Large intestine (tissue), 12 donors: ENCODE measurements at places on chromosomes 13 and 19.

DNA sequence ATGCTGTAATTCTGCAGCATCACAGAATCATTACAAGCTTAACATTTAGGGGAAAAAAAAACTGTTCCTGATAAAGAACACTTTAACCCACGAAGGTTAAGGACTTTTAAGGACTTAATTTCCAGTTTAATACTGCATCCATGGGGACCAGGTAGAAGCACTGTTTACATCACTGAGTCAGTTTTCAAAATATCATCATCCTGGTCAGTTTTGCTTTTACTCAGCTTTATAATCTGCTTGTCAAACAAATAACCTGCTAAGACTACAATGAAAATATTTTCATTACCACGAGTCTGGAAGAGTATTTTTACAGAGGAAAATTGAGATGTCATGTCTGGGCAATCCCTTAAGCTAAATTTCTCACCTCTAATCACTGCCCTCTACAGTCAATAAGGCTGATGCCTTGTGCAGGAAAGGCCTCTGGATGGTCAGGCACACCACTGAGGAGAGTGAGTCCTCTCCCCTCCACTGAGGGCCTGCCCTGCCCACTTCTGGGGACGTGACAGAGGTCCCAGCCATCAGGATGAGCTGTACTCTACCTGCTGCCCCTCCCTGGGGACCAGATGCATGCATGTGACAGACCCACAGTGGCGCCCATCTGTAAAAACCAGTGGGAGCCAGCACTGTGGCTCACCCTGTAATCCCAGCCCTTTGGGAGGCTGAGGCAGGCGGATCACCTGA is 31.0 kb downstream of the FOXO1 start:
- H3K4me3 ChIP-seq = no peak overlapping the region
- no peaks in the 10 kb centered on the region for H3K36me3 ChIP-seq
- no peak for DNase-seq
- no peaks in the 10 kb centered on the region for H3K27me3 ChIP-seq
- peaks cover 6% of the 10 kb centered on the region for H3K4me1 ChIP-seq

GRCh38 chr19:13195678-13196077 is 45.5 kb downstream of the IER2 start:
- no peak overlapping the region for H3K4me3 ChIP-seq
- peak; percentile 86 for DNase-seq
- H3K27ac ChIP-seq = peak overlapping the region; percentile 72

- H3K36me3 ChIP-seq = no peaks in the 10 kb centered on the region
- peaks cover 4% of the 10 kb centered on the region for H3K4me1 ChIP-seq
- no peak overlapping the region for H3K27ac ChIP-seq
- H3K27me3 ChIP-seq = peaks cover 15% of the 10 kb centered on the region
These were observed 4.1 kb upstream of the CNN1 start for GRCh38 chr19:11534538-11534937.

DNA sequence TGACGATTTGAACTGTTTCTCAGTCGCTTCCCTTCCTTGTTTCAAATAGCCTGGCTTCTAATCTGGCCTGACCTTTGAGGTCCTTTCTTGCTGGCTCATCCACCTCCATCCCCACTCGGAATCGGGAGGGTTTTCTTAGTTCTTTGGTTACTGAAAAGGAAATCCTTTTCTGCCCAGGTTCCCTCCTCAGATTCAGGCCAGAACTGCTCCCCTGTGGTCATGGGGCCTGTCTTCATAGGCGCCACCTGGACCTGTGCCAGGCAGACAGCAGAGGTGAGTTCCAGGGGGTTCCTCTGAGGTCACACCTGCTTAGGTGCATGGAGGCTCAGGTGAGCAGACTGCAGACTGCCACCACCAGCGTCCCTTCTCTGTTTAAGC is 62.4 kb downstream of the AKAP11 start:
- H3K27ac ChIP-seq = no peak overlapping the region
- H3K4me1 ChIP-seq = no peaks in the 10 kb centered on the region
- no peak overlapping the region for H3K4me3 ChIP-seq
- H3K36me3 ChIP-seq = no peaks in the 10 kb centered on the region

GRCh38 chr19:32581705-32582179 is 752 bp downstream of the PDCD5 start:
- peak overlapping the region; percentile 77 for H3K27ac ChIP-seq
- peaks cover 4% of the 10 kb centered on the region for H3K4me1 ChIP-seq
- peaks cover 38% of the 10 kb centered on the region for H3K36me3 ChIP-seq
- peak overlapping the region; percentile 85 for H3K4me3 ChIP-seq
- peak; percentile 28 for DNase-seq

DNA sequence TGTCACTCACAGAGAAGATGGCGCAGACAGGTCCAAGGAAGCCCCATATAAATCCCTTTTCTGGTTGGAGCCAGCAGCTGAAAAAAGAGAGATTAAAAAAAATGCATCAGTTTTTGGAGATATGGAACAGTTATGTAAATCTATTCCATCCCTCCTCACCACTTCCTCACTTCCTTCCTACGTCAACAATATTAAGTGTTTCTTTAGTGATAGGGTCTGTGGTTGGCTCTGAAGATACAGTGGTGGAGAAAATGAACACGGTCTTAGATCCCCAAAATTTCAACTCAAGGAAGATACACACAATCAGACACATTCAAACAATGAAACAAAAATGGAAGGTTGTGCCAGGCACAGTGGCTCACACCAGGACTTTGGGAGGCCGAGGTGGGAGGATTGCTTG is 31.5 kb downstream of the ADGRE2 start:
- no peaks in the 10 kb centered on the region for H3K4me1 ChIP-seq
- H3K36me3 ChIP-seq = no peaks in the 10 kb centered on the region
- no peak overlapping the region for H3K4me3 ChIP-seq
- DNase-seq = no peak

DNA sequence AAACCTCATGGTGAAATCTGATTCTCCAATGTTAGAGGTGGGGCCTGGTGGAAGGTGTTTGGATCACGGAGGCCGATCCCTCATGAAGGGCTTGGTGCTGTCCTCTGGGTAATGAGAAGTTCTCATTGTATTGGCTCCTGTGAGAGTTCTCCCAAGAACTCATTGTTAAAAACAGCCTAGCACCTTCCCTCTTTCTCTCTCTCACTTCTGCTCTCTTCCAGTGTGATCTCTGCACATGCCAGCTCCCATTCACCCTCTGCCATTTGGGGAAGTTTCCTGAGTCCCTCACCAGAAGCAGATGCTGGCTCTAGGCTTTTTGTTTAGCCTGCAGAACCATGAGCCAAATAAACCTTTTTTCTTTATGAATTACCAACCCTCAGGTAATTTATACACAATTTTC is 3.1 kb upstream of the SUCLA2 start:
- no peak overlapping the region for H3K4me3 ChIP-seq
- H3K27ac ChIP-seq = no peak overlapping the region
- H3K36me3 ChIP-seq = peaks cover 2% of the 10 kb centered on the region
- no peak for DNase-seq

- no peaks in the 10 kb centered on the region for H3K27me3 ChIP-seq
- no peak for DNase-seq
- no peak overlapping the region for H3K27ac ChIP-seq
- no peaks in the 10 kb centered on the region for H3K4me1 ChIP-seq
- no peak overlapping the region for H3K4me3 ChIP-seq
These were observed 1.2 kb upstream of the CEACAM4 start for GRCh38 chr19:41627966-41628675.

- no peak overlapping the region for H3K4me3 ChIP-seq
- no peak overlapping the region for H3K27ac ChIP-seq
- H3K4me1 ChIP-seq = no peaks in the 10 kb centered on the region
- DNase-seq = no peak
- H3K27me3 ChIP-seq = no peaks in the 10 kb centered on the region
These were observed 114.4 kb downstream of the ZDHHC20 start for GRCh38 chr13:21344662-21345176.

DNA sequence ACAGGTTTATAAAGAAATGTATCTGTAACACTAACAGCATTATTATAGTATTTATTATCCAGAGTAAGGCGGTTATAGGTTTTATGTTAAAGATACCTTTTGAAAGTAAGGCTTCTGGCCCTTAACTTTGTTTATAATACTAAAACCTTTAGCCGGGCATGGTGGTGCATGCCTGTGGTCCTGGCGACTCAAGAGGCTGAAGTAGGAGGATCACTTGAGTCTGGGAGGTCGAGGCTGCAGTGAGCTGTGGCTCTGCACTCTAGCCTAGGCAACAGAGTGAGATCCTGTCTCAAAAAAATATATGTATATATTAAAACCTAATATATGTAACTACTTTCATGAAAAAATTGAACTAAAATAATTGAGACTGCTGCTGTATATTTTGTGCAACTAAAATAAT is 98.7 kb upstream of the KLF5 start:
- H3K4me1 ChIP-seq = peaks cover 8% of the 10 kb centered on the region
- peak overlapping the region; percentile 53 for H3K27ac ChIP-seq
- H3K27me3 ChIP-seq = no peaks in the 10 kb centered on the region

- no peak for DNase-seq
- peaks cover 90% of the 10 kb centered on the region for H3K36me3 ChIP-seq
- no peak overlapping the region for H3K4me3 ChIP-seq
- H3K27ac ChIP-seq = no peak overlapping the region
These were observed 16.7 kb downstream of the PRAM1 start for GRCh38 chr19:8485561-8486371.

GRCh38 chr13:35785576-35786303 is 309.3 kb upstream of the MAB21L1 start:
- H3K4me1 ChIP-seq = no peaks in the 10 kb centered on the region
- H3K36me3 ChIP-seq = no peaks in the 10 kb centered on the region
- H3K27ac ChIP-seq = no peak overlapping the region
- no peaks in the 10 kb centered on the region for H3K27me3 ChIP-seq
- no peak for DNase-seq

GRCh38 chr13:87906411-87906810 is 235.2 kb downstream of the SLITRK5 start:
- no peaks in the 10 kb centered on the region for H3K27me3 ChIP-seq
- no peak for DNase-seq
- H3K4me3 ChIP-seq = no peak overlapping the region
- H3K36me3 ChIP-seq = no peaks in the 10 kb centered on the region

GRCh38 chr19:55541091-55541490 is 4.2 kb upstream of the SBK2 start:
- DNase-seq = no peak
- H3K27ac ChIP-seq = no peak overlapping the region
- H3K27me3 ChIP-seq = peaks cover 3% of the 10 kb centered on the region
- H3K36me3 ChIP-seq = no peaks in the 10 kb centered on the region

DNA sequence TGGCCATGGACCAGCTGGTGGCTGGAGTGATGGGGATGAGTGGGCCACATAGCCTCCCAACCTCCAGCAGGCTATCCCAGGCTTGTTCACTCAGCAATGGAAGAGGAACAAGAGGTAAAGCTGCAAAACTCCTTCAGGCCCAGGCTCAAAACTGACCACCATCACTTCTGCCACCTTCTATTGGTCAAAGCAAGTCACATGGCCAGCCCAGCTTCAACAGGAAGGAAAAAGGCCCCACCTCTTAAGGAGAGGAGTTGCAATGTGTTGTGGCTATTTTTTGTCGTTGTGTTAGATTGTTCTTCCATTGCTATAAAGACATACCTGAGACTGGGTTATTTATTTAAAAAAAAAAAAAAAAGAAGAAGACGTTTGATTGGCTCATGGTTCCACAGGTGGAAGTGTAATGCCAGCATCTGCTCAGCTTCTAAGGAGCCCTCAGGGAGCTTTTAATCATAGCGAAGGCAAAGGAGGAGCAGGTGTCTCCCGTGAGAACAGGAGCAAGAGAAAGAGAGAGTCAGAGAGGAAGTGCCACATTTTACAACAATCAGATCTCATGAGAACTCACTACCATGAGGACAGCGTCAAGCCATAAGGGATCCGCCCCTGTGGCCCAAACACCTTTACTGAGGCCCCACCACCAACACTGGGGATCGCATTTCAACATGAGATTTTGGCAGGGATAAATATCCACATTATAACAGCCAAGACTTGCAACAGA is 5.4 kb downstream of the IGSF23 start:
- H3K27ac ChIP-seq = no peak overlapping the region
- DNase-seq = no peak
- no peak overlapping the region for H3K4me3 ChIP-seq
- H3K27me3 ChIP-seq = no peaks in the 10 kb centered on the region

GRCh38 chr13:73757481-73758233 is 376.5 kb downstream of the KLF12 start:
- no peaks in the 10 kb centered on the region for H3K4me1 ChIP-seq
- no peaks in the 10 kb centered on the region for H3K36me3 ChIP-seq
- H3K27ac ChIP-seq = no peak overlapping the region
- DNase-seq = no peak

DNA sequence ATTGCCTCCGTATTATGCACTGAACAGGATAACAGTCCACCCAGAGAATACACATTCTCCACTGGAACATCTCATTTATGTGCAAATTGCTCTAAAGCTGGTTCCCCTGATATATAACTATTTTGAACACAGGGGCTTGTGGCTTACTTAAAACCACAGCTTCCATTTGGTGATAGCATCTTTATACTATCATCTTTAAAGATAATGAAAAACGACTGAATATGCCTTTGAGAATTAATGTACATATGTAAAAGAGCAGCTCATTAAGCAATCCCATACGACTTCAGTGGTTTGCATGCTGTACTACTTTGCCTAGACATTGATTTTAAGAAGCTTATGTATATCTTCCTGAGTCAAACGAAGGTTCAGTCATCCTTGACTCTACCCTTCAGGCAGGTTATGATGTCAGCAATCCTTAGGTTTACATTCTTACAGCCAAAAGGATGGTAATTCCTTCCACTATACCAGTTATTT is 40.8 kb downstream of the BRD4 start:
- H3K4me3 ChIP-seq = no peak overlapping the region
- H3K36me3 ChIP-seq = peaks cover 4% of the 10 kb centered on the region
- peaks cover 5% of the 10 kb centered on the region for H3K4me1 ChIP-seq

GRCh38 chr13:40187841-40188591 is 478.4 kb downstream of the FOXO1 start:
- DNase-seq = no peak
- no peak overlapping the region for H3K27ac ChIP-seq
- peaks cover 3% of the 10 kb centered on the region for H3K27me3 ChIP-seq
- H3K4me3 ChIP-seq = no peak overlapping the region
- H3K36me3 ChIP-seq = no peaks in the 10 kb centered on the region
- peaks cover 19% of the 10 kb centered on the region for H3K4me1 ChIP-seq

DNA sequence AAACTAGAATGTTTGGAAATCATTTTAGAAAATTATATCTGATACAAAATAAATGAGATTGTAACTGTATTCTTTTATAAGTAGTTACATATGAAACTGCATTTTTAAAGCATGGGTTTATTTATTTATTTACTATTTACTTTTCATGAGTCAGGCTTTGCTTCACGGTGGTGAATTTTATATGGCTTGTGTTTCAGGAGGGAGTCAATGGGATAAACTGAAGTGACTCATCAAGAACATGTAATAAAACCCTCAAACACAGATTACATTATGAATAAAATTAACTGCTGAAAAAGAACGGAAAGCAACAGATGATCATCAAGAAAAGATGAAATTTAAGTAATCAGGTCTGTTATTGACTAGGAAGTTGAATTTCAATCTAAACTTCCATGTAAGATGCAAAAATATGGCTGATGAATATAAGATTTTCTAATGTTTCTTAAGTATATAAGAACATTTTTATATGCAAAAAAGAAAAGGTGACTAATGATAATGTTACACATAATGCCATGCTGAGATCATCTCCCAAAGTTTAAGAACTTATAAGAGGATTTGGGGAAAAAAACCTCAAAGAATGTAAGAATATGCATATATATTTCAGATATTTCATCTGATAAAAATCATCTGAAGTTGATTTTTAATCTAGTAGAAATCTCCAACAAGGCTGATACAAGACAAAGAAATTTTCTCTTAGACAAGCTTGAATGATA is 383.6 kb downstream of the SLITRK1 start:
- H3K27me3 ChIP-seq = no peaks in the 10 kb centered on the region
- no peaks in the 10 kb centered on the region for H3K36me3 ChIP-seq
- no peaks in the 10 kb centered on the region for H3K4me1 ChIP-seq
- H3K4me3 ChIP-seq = no peak overlapping the region
- no peak overlapping the region for H3K27ac ChIP-seq
- no peak for DNase-seq
